ENCODE measurements at places on chromosomes 4 and X.

- DNase-seq: no peak
Measured at GRCh38 chr4:13306356-13306755, 177.8 kb downstream of the RAB28 start.

GRCh38 chrX:133923113-133923512 is 62.3 kb downstream of the GPC3 start:
- DNase-seq: no peak

GRCh38 chr4:135316266-135316779 is 1114.7 kb upstream of the PABPC4L start:
- DNase-seq: no peak

GRCh38 chr4:105708181-105709080 is at the start of the genes GSTCD and INTS12:
Gene GSTCD (plus strand): TSS chr4:105708784. CDS start chr4:105717614, 8,830 bp downstream.
Gene INTS12 (minus strand): TSS chr4:105708689. CDS start chr4:105700005, 8,684 bp downstream.
- DNase-seq: peak; percentile 74

DNA sequence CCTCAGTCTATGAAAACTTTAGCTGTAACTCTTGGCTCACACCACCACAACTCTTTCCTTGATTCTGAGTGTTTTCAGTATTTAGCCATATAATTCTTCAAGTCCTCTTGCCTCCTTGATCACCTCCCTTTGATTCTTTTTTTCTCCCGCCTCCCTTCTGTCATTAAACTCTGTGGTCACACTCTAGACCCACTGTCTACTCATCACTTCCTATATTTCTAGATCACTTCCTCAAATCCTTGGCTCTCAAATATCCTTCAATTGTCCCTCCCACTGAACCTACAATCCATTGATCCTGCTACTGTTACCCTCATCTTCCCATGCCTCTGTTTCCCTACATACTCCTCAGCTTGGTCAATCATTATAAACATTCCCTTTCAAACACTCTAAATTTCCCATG is 12.4 kb upstream of the CXXC4 start:
- DNase-seq: no peak
